ENCODE measurements at places on chromosomes 2 and 18.

DNA sequence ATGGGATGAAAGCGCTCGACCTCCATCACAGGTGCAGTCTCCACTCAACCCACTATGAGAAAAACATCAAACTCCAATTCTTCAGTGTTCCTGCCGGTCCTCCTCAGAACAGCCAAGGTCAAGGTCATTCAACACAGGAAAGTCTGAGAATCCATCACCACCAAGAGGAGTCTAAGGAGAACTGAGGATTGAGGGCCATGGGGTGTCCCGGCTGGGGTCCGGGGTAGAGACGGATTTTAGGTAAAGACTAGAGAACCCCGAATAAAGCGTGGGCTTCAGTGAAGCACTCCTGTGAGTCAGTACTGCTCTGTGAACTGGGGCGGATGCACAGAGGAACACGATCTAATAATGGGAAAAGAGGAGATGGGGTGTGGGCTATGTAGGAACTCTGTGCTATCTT is 41.8 kb downstream of the PTGR3 start:
- no peak for DNase-seq

GRCh38 chr2:11550302-11550701 is 16.5 kb downstream of the GREB1 start:
- DNase-seq, result no peak

DNA sequence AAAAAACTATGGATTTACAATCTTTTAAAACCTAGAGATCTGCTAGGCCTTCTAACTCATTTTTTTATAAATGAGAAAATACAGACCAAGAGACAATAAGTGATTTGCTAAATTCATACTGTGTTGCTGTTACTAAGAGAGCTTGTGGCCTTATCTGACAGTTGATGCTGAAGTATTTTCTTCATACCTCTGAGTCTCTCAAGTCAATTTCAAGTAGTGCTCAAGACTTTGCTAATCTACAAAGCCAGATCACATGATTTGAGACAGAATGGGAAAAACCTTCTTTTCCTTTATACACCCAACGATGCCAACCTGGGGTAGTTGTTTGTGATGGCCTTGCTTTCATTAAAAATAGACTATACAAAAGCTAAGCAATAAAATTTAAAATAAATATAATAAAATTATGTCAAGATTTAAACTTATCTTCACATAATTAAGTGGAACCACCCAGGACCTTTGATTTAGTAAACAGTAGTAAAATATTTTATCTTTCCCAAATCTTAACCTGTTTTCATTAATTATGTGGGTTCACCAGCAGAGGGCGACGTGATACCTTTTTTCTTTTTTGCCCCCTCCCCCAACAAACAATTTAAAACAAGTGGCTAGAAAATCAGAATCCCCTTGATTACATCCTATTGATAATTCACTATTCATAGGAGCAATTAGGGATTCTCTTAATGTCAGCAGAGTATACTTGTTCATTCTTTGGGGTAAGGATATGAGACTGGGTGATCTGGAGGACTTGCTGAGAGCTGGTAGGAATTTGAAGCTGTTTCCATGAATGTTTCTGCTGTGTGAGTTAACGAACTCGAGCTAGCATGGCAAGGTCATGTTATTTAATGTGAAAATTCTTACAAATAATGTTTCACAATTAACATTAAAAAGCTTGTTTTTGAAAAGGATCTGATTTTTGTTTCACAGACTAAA is 49.6 kb upstream of the SLC5A7 start:
- DNase-seq, result no peak

DNA sequence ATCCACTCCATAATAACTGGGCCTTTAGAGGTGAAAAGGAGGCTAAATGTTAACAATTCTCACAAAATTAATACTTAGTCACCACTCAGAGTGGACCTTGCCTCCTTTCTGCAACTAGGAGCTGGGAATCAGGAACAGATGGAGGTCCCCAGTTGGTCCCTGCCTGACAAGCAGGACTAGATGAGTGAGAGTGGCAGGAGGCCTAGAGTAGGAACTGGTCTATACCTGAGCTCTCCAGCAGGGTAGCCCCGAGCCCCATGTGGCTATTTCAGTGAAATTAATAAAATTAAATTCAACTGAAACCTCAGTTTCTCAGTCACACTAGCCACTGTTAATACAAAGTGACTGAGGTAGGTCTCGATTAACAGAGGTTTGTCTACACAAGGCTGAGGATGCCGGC is 150.5 kb downstream of the MYO5B start:
- no peak for DNase-seq

GRCh38 chr2:62099050-62099449 is 96.9 kb upstream of the B3GNT2 start:
- no peak for DNase-seq

DNA sequence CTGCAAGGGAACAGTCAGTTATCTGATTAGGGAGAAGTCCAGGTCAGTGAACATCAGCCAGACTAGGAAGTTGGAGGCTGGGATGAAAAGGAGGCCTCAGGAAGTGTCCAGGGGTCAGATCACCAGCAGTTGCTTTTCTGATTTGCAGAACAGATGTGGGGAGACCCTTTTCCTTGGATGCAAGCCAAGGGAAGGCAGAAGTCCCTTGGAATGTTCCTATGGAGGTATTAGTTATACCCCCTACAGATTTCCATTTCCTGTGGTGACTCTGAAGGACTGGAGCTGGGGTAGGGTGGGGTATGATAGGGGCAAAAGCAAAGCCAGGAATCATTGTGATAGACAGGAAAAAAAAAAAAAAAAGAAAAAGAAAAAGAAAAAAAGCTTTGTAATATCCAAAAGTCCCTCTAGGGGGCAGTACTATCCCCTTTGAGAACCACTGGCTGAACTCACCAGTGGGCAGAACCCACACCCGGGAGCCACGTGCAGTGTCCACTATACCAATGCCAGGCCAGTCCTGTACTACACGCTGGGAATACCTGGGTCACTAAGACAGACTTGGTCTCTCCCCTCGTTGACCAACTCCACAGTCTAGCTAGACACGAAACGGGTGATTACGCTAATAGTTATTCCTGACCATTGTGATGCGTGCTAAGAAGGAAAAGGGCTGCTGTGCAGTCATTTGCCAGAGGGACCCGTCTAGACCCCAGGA is 7.4 kb downstream of the DYSF start:
- no peak for DNase-seq

DNA sequence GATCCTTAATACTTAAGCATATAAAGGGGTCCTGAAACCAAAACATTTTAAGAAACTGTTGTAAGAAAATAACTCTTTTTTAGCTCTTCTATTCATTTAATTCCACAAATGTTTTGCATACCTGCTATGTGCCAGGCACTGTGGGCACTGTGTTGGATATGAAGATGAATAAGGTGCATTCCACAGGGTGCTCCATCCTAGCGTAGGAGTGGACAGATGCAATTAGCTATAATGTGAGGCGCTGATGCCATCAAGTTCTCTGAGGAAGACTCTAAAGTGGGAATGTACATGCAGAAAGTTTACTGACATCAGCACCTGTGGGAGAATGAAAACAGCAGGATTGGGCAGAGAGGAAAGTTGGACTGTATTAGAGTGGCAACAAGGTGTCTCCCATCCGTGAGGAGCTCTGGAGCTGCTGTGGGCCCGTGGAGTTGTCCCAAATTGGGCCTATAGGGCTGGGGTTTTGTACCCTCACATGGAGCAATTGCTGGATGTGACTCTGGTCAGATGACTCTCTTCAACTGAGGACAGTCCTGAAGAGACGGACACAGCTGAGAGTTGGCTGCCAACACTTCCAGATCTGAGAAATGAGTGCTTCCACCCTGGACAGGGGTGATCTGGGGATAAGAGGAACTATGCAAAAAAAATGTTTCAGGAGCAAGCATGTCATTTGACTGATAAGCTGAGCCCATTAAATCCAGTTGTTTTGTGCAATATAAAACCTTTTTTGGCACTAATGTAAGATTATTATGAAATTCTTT is 22.3 kb downstream of the CD8A start:
- DNase-seq, result no peak

DNA sequence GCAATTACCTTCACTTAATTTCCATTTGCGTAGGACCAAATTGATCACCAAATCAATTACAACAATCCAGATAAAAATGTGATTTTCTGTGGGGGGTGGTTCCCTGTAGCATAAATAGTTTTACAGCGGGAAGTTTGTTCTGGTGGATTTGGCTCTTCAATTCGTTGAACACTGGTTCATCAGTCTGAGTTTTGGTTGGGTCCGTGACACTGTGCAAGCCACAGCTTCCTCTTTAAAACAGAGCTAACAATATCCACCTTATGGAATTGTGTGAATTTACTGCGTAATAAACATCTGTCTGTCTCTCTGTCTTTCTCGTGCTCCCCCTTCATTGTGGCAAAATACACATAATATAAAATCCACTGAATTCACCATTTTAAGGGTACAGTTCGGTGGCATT is 310.8 kb downstream of the TGIF1 start:
- no peak for DNase-seq

- no peak for DNase-seq
Measured at GRCh38 chr18:63477200-63477599, 442 bp downstream of the SERPINB5 start.

Data from cortex of kidney (tissue), 1 donor.